ENCODE measurements at places on chromosomes 12 and 14.

GRCh38 chr12:120381752-120382419 lies 12.9 kb upstream of the MSI1 start:
- no peak for DNase-seq

GRCh38 chr12:116121453-116121871 lies 156.0 kb downstream of the MED13L start:
- DNase-seq: no peak

DNA sequence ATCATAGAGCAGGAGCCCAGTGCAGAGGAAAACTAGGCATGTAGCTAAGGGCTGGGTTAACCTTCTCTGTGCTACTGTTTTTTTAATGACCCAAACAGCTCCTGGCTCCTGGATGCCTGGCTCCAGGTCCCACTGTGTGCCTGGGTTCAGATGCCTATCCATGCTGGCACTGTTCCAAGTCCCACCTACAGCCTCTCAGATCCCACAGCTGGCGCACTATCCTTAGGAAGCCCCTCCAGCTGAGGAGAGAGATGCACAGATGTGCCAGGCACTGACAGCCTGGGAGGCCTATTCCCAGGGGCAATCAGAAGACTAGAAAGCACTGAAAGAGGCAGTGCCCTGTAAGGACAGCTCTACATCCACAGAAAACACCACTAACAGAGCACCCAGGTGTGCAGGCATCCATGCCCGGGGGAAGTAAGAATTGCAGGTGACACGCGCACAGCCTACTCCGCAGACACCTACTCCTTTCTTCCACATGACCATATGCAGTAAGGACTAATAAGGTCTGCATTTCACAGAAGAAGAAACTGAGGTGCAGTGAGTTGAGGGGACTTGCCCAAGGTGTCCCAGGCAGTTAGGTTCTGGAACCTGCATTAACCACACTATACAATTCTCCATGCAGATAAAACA lies 51.2 kb downstream of the PITPNM2 start:
- no peak for DNase-seq

DNA sequence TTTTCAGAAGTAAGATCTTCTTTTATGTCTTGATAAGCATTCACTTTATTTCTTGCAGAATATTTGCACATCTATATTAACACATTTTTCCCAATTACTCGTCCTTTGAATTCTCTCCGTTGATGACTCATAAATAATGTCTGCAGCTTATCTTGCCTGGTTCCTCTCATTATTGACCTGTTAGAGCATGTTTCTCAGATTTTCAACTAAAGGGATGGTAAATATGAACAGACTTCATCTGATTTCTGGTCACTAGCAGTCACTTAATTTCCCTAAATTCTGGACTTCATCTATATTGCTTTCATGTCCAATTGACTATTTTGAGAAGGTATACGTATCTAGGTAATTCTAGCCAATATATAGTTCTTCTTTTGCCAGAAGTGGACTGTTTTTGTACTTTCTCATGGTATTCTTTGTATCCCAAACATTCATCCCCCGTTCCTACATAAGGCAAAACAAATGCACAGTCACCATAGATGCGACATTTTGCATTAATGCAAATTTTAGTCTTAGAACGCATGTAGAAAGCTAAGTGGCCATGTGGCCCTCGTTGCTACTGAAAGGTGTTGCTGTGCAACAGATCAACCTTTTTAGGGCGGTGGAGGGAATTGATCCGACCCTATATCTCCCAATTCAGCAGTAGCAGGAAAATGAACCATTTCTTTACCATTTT lies 6.2 kb downstream of the PIK3C2G start:
- no peak for DNase-seq

DNA sequence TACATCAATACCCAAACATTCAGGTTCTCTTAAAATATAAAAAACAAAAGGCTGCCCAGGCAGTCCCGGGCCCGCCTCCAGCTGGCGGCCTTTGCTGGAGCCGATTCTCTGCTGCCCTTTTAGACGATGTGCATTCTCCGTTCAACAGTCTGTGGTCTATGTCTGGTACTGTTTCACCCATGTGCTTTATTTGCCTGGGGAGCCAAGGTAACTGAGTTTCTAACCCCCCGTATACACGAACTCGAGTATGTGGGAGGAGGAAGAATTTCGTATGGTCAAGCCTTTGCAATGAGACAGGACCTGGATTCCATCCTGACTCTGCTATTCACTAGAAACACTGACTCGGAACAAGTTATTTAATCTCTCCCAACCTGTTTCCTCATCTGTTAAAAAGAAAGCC lies 54.1 kb upstream of the GPR68 start:
- no peak for DNase-seq
